ENCODE measurements at places on chromosomes 6 and 20.
A peak's percentile ranks its signal among the peaks of the same experiment; 100 is the strongest.

DNA sequence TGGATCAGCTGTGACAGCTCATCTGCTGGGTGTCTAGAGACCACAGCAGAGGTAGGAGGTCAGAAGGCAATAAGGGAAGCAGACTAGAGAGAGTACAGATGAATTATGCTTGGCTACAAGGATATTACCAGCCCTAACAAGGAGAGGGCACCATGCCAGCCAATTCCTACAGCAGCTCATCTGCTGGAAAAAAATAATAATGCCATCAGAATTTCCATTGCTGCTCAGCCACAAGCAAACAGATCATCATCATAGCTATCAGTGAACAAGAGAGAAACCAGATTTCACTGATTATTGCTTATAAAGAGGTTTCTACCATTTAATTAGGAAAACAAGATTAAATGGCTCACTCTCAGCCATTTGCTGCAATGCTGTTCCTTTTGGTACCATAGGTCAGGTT, 66.5 kb downstream of the PSMG4 start:
- DNase-seq: no peak

DNA sequence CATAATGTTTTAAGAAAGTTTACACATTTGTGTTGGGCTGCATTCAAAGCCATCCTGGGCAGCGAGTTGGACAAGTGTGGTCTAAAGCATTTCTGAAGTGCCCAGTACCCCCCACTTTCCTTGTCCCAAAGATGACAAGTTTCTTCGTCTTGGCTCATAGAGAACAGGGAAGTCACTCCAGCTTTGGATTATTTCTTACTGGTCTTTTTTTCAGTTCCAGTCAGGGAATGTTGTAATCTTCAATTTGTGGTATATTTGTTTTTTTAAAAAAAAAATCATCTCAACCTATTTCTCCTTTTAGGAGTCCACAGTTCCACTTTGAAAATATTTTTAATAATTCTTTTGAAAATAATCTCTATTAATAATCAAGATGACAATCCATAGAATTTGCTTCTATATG, 34.0 kb downstream of the SLX4IP start:
- no peak for DNase-seq

- no peak for DNase-seq
Observed at GRCh38 chr6:168180548-168181011, 101.6 kb upstream of the FRMD1 start.

GRCh38 chr20:51036226-51036625, 13.3 kb upstream of the KCNG1 start:
- DNase-seq: no peak

DNA sequence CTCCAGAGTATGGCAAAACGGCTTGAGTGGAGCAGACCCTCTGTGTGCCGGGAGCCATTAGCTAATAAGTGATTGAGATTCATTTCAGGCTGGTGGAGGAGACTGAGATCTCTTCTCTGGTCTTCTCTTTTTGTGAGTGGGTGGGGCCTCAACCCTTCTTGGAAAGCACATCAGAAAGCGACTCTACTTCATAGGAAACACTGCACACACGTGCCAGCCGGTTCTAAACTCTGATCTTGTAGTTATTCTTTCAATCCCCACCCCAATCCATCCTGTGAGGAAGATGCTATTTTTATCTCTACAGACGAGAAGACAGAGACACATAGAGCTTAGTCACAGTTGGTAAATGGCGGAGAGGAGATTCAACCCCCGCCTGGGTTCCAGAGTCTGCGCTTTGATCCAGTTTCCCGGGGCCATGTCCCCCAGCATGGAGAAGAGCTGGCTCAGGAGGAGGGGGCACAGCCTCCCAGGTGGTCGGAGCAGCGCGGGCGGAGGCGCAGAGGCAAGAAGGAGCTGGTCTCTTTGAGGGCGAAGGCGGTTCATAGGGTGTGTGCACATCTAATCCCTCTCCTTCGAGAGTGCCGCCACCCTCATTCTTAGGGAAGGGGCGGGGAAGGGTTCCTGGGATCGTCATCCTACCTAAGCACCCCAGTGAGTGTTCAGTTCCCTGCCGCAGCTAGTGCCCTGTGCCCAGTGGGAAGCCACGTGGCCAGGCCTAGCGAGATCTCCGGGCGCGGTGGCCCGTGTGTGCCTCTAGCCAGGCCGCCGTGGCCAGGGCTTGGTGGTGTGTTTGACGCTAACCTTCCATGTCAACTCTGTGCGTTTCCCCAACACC, 49.0 kb upstream of the TAGAP start:
- DNase-seq: peak; percentile 23

- DNase-seq: no peak
Observed at GRCh38 chr6:147216915-147217314, 12.7 kb downstream of the STXBP5 start.

GRCh38 chr6:133240511-133241085, 559 bp upstream of the EYA4 start:
- DNase-seq: no peak

GRCh38 chr20:47464380-47465101, 37.1 kb upstream of the NCOA3 start:
- no peak for DNase-seq

GRCh38 chr6:97222903-97223302, 60.1 kb downstream of the MMS22L start:
- DNase-seq: no peak

DNA sequence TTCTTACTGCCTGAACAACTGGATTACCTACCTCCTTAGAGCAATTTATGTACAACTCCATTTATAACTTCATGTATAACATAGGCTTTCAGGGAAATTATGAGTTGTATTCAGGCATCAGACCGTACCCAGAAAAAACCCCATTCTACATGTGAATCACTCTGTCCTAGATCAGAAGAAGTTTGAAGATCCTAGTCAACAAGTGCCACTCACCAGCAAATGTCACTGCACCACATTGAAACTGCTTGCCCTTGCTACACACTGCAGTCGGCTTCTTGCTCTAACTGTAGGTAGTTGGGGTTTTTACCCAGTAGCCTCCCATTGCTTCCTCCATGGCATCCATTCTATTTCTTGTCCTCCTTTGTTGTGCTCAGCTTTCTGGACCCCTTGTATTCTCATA, 132.4 kb downstream of the DNAH8 start:
- no peak for DNase-seq

- peak; percentile 66 for DNase-seq
Observed at GRCh38 chr6:16514249-16514648, 247.0 kb downstream of the ATXN1 start.

DNA sequence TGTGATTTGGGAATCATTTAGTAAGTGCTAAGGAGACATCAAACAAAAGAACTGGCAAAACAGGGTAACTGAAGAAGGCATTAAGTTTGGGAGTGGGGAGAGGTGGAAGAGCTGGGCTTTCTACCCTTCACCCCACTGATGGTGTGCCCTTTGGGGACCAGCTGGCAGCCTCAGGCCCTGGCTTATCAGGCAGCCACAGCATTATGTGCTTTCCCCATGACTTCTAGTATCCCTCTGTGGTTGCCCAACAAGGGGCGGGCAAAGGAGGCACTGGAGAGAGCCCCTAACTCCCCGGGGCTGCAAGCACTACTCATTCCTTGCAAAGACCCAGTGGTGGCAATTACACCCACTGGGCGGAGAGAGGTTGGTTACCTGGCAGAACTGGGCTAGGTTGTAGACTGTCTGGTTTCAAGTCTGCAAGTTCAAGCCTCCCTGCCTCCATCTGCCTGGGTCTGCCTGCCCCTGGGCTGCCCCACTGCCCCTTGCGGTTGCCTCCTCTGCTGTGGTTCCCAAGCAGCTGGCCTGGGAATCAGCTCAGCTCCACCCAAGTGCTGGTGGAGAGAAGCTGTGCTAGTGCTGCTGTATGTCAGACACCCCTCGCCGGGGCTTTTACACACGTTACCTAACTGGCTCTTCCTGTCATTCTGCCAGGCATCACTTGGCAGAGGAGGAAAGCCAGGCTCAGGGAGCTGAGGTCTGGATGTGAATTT, 29.9 kb downstream of the KCNK5 start:
- no peak for DNase-seq

All from CD4-positive, alpha-beta T cell treated with Interleukin-12 subunit alpha and Interleukin-12 subunit beta, for 1 hour (primary cell).